Panc1 (cell line): ENCODE measurements at places on chromosomes 3 and 15. TPM values are rescaled to one million over a fixed set of nuclear protein-coding genes. Genes with fewer than 3 reads are reported as not detected.

- peak; percentile 10 for DNase-seq
Observed at GRCh38 chr3:27326629-27327545, 42.3 kb downstream of the NEK10 start.

DNA sequence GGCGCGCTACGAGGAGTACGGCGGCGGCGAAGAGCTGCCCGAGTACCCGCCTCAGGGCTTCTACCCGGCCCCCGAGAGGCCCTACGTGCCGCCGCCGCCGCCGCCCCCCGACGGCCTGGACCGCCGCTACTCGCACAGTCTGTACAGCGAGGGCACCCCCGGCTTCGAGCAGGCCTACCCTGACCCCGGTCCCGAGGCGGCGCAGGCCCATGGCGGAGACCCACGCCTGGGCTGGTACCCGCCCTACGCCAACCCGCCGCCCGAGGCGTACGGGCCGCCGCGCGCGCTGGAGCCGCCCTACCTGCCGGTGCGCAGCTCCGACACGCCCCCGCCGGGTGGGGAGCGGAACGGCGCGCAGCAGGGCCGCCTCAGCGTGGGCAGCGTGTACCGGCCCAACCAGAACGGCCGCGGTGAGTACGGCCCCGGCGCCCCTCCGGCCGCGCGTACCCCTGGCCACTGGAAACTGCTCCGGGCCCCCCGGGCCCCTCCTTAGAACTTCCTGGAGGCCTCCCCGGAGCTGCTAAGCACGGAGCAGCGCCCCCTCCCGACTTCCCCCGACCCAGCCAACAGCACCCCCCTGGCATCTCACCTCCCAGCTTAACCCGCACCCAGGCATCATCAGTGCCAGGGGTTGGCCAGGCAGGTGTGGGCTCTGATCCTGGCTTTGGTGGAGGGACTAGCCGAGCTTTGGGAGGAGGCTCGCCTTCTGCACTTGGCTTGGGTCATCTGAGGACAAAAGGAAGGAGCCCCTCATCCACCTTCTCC lies 1.4 kb downstream of the LOXL1 start:
- DNase-seq: no peak

- no peak for DNase-seq
Observed at GRCh38 chr3:160417311-160417710, 17.9 kb downstream of the SMC4 start.

- DNase-seq: no peak
Observed at GRCh38 chr3:58178528-58179234, 32.1 kb downstream of the DNASE1L3 start.

DNA sequence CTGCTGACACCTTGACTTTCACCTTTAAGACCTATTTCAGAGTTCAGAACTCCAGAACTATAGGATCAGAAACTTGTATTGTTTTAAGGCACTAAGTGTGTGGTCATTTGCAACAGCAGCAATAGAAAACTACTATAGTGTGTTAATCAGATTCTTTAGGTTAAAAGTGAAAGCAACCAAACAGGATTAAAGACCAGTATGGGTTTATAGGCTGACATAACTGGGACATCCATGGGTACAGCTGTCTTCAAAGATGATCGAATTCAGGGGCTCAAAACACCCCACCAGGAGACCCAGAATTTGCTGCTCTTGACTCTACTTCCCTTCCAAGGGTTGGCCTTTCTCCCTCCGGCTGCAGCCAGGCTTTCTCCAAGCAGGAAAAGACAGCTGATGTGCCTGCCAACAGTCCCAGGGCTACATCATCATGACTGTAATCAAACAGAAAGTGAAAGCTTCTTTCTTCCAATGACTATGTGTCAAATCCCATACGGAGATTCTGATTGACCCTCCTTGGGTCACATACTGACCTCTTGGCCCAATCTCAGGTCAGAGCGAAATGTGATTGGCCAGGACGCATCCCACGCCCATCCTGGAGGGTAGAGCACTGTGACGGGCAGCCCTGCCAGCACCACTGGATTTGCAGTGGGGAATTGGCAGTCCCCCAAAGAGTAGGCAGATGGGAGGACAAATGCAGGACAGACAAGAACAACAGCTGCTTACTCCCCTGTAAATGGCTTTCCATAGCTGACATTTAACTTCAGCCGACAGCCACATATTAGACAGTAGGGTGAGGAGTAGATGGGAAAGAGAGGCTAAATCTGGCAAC lies 51.4 kb upstream of the RNF7 start:
- peak; percentile 41 for DNase-seq

GRCh38 chr3:89260721-89261120 lies 153.3 kb downstream of the EPHA3 start:
- no peak for DNase-seq

- no peak for DNase-seq
Observed at GRCh38 chr3:52366527-52366926, 50.4 kb downstream of the DNAH1 start.

- DNase-seq: no peak
Observed at GRCh38 chr15:30065025-30065801, 17.5 kb upstream of the GOLGA8J start.

DNA sequence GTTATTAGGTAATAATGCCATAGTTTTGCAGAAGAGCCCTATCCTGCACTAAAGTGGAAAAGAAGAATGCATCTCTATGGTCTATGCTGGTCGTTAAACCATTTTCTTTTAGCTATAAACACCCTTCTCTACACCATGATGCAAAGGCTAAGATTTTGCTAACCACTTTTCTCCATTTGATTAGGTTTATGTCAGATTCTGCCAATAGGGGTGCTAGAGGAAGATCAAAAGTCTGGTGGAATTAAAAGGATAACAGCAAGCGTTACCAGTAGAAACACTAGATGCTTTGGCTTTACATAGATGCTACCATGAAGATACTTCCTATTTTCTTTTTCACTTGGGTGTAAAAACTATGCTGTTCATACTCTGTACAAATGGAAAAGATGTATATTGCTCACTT lies 669.8 kb upstream of the ARPP21 start:
- no peak for DNase-seq

DNA sequence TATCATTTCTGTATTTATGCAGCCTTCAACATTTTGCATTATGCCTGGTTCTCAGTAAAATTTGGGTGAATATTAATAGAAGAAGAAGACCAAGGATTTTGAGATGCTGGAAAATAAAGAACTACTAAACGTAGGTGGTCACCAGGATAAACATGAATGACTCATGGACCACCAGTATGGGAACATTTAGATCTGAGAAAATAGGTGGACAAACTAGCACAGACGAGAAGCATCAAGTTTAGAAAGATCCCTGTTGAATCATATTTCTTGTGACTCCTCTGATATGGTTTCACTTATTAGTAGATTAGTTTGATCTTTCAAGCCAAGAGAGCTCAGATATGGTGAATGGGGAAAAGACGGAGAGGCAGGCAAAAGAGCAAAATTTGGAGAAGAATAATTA lies 97.9 kb downstream of the RAP2B start:
- no peak for DNase-seq

DNA sequence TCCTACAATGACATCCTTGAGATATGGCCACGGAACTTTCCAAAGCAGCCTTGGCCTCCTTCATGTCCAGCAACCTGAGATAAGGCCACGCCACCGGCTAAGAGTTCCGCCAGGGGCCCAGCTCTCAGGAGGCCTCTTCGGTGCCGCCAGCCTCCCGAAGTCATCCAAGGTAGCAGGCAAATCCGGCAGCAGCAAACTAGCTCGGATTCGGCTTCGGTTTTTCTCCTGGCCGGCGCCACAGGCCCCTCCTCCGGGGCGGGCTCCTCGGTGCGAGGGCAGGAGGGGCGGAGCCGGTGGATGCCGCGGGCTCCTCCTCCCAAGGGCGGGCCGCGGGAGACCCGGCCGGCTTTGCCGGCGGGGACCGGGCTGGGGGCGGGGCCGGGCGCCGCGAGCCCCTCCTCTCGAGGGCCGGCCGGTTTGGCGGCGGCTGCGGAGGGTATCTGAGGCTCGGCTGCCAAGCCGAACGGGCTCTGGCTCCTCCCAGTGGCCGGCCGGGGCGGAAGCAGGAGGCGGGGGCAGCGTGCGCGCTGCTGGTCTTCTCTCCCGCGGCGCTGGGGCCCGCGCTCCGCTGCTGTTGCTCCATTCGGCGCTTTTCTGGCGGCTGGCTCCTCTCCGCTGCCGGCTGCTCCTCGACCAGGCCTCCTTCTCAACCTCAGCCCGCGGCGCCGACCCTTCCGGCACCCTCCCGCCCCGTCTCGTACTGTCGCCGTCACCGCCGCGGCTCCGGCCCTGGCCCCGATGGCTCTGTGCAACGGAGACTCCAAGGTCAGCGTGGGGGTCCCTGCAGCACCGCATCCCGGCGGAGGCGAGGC lies at the start of gene GMPS:
TSS of gene GMPS (plus strand) at position 518 of the 812 bp plus-strand sequence. CDS start at position 739, 221 bp downstream.
- no peak for DNase-seq

Gene RTP1
- total RNA-seq: not detected

Gene SLC51A
- not detected for total RNA-seq

Gene DVL3
- total RNA-seq: 97.2 TPM

Gene FAH
- total RNA-seq: 38.0 TPM

Gene CLRN1
- total RNA-seq: not detected

Gene FILIP1L
- total RNA-seq: 3.2 TPM

Gene NECTIN3
- 18.8 TPM for total RNA-seq
